ENCODE measurements at places on chromosomes 2 and 18.
A peak's percentile ranks its signal among the peaks of the same experiment; 100 is the strongest.

- no peak for DNase-seq
Observed at GRCh38 chr2:205684871-205685313, 2.6 kb downstream of the NRP2 start.

DNA sequence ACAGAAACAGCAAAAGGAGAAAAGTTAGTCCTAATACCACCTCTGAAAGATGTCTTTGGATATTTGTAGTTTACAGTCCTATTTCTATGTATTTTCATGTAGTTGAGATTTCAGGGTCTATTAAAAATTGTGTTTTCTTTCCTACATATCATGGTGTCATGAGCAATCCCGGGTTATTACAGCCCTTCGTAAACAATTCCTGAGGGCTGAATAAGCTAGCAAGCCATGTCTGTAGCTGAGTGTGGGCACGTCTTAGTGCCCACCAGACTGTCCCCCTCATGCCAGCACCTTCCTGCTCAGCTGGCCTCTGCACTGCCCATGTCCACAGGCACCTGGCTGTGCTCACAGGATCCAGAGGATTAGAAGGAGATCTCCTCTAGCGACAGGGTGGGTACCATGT, 60.6 kb downstream of the CTIF start:
- DNase-seq = no peak

DNA sequence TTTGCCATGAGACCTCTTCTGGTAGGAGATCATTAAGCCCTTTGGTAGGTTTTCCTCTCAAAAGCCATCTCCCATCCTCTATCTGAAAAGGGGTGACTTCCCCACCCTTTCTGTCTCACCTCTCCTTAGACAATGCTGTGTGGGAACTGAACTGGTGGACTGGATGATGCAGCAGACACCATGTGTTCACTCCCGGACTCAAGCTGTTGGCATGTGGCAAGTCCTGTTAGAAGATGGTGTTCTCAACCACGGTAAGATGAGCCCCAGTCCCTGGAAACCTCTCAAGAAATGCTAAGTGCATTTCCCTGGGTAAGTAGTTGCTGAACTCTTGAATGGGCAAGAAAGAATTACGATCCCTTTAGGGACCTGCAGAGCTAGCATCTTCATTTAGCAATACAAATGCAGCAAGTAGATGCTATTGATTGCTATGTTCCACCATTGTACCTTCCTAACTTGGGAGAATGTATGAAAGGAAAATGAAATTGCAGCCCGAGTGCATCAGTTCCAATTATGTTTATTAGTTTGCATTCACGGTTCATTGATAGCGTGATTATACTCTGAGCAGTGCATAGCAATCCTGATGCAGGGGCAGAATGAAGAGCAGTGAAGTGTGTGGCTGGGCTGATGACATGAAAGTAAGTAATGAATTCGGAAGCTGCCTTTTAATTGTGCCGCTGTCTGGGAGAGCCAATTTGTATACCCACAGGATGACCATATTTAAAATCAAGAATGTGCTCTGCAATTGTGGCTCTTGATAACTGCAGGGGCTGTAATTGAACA, 110.0 kb upstream of the MAP3K20 start:
- DNase-seq = peak; percentile 7

DNA sequence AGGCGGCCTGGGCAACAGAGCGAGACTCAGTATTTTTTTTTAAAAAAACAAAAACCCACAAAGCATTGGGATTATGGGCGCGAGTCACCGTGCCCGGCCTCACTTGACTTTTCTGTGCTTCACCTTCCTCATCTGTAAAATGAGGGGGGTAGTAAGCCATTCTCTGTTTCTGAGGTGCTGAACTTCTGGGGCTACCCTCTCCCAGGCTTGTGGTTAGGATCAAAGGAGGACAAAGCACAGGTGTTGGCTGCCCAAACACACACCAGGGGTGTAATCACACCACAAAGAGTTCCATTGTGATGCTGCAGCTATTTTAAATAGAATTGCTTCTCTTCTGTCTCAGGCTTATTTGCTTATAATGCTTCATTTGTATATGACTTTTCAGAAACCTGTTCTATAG, 35.8 kb upstream of the INHBB start:
- no peak for DNase-seq

- no peak for DNase-seq
Observed at GRCh38 chr2:42907835-42908234, 115.5 kb upstream of the HAAO start.

DNA sequence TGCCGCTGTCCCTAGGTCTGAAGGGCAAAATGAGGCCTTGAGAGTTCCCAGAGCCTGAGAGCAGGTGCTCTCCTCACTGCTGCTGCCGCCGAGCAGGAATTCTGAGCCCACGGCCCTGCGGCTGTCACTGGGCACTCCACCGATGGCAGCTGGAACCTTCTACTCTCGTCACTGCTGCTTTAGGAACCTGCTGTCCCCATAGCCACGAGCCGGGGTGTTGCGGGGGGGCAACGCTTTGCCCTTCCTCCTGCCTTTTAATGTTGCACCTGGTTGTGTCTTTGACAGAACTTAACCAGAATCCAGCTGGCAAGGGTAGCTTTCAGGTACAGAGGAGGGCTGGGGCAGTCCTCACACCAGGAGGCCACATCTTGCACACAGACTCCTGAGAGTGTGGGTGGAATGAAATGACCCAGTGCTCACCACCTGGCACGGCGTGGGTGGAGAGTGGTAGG, 32.3 kb downstream of the NCK2 start:
- DNase-seq = no peak

All from NCI-H187 (cell line).